ENCODE measurements at places on chromosomes 11 and 22.
A peak's percentile ranks its signal among the peaks of the same experiment; 100 is the strongest.

GRCh38 chr11:114354076-114354475 lies 46.2 kb downstream of the C11orf71 start:
- DNase-seq, result no peak

GRCh38 chr11:11421509-11421908 lies 68.5 kb upstream of the CSNK2A3 start:
- no peak for DNase-seq

- no peak for DNase-seq
Measured at GRCh38 chr11:87219266-87219665, 181.5 kb downstream of the TMEM135 start.

DNA sequence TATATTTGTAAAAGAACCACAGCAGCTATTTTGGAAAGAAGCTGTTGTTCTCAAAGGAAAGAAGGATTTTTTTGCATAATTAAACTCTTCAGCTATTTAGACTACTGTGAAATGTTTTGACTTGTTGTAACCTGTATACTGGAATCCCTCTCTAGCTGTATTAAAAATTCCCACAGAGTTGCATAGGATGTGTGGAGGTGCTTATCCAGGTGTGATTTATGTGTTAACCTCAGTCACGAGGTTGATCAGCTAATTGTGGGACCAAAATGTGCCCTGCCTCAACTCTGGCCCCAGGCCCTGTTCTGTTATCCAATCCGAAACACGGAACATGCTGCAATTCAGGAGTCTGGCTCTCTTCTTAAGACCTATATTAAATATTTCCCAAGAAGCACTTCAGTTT lies 70.1 kb downstream of the LIF start:
- no peak for DNase-seq

DNA sequence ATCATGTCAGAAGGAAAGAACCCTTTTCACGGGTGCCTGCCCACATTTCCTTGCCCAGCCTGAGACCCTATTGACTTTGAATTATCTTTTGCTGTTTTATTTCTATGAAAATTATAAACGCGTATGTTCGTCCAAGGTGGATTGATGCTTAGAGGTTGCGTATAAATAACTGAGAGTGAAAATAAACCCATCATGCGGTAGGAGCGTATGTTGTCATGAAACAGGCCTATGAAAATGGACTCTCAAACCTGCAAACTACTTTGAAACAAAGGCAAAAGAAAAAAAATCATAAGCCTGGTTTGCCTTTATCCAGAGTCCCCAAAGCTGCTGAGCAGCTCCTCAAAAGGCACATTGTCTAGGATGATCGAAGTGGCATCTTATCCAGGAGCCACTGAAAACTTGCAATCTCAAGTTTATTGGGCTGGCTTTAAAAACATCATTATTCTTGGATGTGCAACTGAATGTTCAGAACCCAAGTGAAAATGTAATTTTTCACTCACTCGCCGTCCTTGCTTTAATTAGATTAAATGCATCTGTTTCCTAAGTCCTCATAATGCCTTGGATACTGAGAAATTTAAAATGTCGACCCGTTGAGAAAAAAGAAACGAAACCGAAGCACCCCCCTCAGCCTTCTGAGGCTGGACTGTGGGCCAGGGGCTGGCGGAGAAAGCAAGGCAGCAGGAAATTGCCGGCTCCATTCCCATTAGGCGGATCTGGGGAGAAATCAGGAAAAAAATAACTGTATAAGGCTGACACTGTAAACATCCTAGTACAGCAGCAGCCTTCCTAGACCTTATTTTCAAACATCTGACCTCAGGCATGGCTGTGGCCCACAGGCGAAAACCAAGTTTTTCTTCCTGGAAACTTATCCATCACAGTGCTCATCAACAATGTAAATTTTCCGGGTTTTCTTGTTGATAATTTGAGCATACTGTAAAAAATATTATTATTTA lies 82.9 kb upstream of the PPARA start:
- peak; percentile 30 for DNase-seq

GRCh38 chr22:48627203-48627602 lies 1200.5 kb downstream of the BRD1 start:
- no peak for DNase-seq

GRCh38 chr11:114478768-114479167 lies 39.5 kb downstream of the REXO2 start:
- no peak for DNase-seq

DNA sequence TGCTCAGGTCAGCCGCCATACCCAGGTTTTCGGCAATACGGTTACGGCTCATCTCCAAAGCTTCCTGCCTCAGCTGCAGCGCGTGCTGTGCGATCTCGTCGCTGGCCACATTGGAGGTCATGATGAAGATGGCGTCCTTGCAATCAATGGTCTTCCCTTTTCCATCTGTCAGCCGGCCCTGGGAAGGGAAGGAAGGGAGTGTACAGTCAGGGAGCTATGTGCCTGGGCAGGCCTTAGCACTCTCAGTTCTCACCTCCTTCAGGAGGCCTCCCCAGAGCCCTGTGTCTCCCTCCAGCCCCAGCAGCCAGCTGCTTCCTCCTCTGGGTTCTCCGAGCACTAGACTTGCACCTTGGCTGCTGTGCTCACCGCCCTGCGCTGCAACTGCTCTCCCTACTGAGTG lies 51.5 kb upstream of the PHOX2A start:
- no peak for DNase-seq

DNA sequence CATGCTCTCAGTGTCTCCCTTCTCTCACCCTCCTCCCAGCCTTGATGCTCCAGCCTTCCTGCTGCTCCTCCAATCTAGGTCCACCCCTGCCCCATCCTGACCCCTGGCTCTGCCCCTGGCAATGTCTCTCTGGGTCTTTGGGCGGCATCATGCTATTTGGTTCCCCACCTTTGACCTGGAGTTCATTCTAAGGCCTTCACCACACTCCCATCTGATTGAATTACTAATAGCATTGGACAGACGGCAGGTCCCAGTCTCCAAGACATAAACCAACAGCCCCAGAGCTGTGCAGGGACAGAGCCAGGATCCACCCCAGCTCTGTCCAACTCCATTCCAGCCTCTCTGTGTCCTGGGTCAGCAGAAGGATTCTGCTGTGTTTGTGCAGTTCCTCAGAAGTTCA lies 7.2 kb downstream of the APOL4 start:
- DNase-seq, result no peak

- no peak for DNase-seq
Measured at GRCh38 chr22:28925916-28926315, 42.5 kb downstream of the ZNRF3 start.

- DNase-seq, result no peak
Measured at GRCh38 chr11:11660363-11660740, 38.5 kb upstream of the GALNT18 start.

GRCh38 chr11:119115484-119116234 lies 5.7 kb upstream of the HINFP start:
- DNase-seq, result no peak

DNA sequence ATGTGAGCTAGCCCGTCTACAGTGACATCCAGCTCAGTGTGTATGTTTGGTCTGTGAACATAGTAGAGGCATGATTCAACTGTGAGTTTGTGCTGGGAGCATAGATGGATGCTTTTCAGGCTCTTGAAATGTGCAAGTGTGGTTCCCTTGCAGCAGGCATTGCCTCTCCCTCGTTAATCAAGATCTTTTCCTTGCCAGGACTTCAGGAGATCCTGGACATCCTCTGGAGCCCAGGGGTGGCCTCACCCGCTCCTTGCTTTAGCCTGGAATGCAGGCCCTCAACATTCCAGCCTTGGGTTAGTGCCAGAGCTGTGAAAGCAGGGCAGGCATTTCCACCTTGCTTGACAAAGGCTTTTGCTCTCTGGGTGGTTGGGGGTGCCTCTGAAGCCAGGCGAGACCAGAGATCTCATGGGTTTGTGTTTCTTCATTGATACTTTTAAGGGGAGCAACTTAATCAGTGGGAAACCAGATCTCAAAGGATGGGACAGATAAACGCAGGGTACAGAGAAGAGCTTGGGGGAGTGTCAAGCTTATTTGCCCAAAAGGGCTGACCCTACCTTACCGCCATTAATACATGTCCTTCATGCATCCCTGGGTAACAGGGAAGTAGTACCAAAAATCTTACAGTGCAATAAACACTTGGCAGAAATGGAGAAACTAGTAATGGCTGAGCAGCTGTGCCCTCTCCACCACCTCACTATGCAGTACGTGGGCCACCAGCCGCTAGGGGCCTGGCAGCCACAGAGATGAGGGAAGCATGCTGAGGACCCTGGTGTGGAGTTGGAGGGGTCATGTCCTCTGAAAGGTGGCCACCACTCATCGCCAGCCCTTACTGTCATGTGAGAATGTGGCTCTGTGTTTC lies 72.1 kb downstream of the PTPRJ start:
- no peak for DNase-seq

DNA sequence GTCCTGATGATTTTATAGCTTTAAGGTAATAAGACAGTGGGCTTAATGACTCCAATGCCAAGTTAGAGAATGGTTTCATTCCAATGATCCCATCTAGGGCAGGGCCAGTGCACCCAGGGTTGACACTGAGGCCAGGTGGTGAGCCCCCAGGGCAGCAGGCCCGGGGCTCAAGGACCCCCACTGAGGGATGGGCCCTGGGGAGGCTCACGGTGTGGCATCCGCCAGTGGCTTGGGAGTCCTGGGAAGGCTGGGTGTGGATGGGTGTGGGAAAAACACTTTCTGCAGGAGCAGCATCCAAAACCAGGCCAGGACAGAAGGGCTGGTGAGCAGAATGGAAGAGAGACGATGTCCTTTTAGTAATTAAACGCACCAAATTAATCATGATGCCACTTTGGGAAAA lies 626.3 kb downstream of the TBC1D22A start:
- DNase-seq, result no peak

GRCh38 chr22:49004484-49005399 lies 822.9 kb downstream of the BRD1 start:
- DNase-seq, result no peak

DNA sequence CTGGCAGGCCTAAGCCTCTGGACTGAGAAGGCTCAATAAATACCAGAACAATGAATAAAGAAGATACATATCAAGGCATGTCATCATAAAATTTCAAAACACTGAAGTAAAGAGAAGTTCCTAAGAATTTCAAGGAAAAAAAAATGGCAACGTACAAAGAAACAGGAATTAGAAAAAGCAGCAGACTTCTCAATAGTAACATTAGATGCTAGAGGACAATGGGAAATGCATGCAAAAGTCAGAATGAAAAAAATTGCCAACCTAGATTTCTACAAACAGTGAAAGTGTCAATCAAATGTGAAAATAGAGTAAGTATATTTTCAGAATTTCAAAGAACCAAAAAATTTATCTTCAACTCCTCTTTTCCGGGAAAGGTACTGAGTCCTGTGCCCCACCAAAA lies 125.0 kb downstream of the KCNC1 start:
- DNase-seq, result no peak
